ENCODE measurements at places on chromosomes 1 and 21.
A peak's percentile ranks its signal among the peaks of the same experiment; 100 is the strongest.

- no peak for DNase-seq
Measured at GRCh38 chr1:209455661-209456358, 127.7 kb upstream of the CAMK1G start.

DNA sequence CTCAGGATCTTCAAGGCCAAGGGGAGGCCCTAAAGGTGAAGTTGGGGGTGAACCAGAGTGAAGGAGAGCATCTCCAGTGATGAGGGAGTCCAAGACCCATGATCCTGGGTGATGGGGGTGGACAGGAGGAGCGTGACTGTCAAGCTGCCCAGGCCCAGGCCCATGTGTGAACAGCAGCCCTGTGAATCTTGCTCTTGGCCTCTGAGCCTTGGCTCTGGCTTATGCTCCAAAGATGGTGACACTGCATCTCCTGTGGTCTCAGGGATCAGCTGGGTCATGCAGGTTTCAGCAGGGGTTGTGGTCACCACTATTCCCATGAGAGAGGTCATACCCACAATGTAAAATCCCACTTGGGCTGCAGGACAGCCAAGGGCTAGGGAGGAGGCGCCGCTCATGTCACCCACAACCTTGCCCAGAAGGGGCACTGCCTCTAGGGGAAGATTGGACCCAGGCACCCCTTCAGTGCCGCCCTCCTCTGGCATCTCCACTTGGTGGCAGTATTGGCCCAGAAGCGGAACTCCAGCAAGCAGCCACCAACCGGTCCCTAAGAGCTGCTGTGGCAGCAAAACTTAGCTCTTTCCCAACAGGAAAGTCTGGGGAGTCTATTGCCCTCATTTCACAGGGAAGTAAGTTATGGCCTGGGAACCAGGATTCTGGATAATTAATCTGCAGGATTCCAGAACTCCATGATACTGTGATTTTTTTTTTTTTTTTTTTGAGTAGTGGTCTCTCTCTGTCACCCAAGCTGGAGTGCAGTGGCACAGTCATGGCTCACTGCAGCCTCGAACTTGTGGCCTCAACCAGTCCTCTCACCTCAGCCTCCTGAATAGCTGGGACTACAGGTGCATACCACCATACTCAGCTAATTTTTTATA is 7.5 kb upstream of the WNT3A start:
- DNase-seq: peak; percentile 88

DNA sequence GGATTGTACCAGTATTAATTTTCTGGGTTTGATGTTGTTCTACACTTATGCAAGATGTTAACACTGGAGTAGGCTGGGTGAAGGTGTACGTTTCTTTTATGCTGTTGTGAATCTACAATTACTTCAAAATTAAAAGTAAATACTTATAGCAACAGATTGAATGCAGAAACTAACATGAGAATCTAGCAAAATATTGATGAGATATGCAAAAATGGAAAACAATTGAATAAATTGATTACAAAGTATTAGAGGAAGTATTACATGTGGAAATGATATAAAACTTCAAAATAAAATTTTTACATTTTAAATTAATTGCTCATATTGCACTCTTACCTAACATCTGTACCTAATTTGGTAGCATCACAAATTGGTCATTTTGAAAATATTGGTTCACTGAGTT is 5.7 kb upstream of the SPRR3 start:
- no peak for DNase-seq

DNA sequence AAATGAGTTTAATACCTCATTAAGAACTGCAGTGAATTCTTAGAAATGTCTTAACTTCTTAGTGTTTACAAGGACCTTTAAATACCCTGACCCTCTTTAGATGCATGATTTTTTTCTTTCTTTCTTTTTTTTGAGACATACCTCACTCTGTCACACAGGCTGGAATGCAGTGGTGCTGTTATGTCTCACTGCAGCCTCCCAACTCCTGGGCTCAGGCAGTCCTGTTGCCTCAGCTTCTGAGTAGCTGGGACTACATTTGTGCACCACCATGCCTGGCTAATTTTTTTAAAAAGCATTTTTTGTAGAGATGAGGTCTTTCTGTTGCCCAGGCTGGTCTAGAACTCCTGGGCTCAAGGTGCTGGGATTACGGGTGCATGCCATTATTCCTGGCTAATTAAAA is 191.8 kb downstream of the RPS6KC1 start:
- DNase-seq: no peak

GRCh38 chr1:207996636-207997035 is 85.7 kb upstream of the CD34 start:
- no peak for DNase-seq

- no peak for DNase-seq
Measured at GRCh38 chr1:101178688-101179491, 57.9 kb upstream of the S1PR1 start.

- DNase-seq: no peak
Measured at GRCh38 chr1:20823845-20824244, 36.7 kb upstream of the HP1BP3 start.

GRCh38 chr1:75587692-75588091 is 23.2 kb downstream of the SLC44A5 start:
- no peak for DNase-seq

GRCh38 chr1:212104586-212105325 is 69.2 kb downstream of the DTL start:
- no peak for DNase-seq

DNA sequence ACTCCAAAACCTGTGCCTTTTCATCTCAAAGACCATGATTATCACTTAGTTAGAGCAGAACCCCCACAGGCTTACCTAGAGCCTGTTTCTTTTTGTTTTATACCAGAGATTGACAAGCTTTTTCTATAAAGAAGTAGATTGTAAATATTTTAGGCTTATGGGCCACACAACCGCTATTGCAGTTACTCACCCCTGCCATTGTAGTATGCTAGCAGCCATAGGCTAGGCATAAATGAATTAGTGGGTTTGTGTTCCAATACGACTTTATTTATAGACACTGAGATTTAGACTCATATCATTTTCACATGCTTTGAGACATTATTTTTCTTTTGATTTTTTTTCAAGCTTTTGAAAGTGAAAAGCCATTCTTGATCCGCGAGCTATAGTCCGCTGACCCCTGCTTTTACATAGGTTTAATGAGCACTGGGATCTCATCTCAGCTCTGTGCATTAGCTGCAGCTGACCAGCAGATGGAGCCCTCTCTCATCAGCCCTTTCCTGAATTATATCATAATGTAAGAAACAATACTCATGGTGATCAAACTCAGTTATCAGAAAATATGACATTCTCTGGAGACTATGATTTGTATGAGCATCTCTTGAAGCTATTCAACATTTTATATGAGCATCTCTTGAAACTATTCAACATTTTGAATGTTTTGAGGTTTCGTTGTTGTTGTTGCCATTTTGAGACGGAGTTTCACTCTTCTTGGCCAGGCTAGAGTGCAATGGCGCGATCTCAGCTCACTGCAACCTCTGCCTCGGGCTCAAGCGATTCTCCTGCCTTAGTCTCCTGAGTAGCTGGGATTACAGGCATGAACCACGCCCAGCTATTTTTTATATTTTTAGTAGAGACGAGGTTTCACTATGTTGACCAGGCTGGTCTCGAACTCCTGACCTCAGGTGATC is 111.9 kb upstream of the L1TD1 start:
- DNase-seq: no peak

DNA sequence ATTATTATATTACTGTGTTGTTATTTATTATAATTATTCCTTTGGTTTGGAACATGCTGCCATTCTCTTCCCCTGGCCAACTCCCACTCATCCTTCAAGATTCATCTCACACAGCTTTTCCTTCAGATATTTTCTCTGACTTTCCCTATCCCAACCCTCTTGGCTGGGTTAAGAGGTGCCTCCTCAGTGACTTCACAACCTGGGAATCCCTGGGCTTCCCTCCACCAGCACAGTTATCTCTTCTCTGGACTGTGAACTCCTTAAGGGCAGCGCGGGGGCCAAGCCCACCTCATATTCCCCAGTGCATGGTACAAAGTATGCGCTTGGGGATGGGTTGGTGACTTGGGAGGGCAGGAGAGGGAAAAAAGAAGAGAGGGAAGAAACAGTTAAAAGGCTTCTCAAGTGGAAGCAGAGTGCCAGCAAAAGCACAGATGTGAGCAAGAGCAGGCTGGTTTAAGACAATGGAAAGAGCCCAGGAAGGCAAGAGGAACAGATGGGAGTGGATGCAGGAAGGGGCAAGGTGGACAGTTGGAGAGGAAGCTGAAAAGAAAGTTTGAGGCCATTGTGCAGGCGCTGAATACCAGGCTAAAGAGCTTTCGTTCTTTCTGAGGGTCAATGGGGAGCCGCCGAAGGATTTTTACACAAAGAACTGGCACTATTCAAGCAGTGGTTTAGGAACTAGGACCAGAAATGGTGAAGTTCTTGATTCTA is 132.3 kb downstream of the BEND5 start:
- no peak for DNase-seq

GRCh38 chr1:162942916-162943559 is 82.1 kb upstream of the CCDC190 start:
- DNase-seq: no peak

GRCh38 chr1:205915354-205915990 is 27.8 kb downstream of the SLC26A9 start:
- peak; percentile 77 for DNase-seq

- no peak for DNase-seq
Measured at GRCh38 chr1:12338823-12339222, 109.0 kb downstream of the VPS13D start.

GRCh38 chr1:153963850-153964331 is 554 bp upstream of the SLC39A1 start:
- DNase-seq: no peak

DNA sequence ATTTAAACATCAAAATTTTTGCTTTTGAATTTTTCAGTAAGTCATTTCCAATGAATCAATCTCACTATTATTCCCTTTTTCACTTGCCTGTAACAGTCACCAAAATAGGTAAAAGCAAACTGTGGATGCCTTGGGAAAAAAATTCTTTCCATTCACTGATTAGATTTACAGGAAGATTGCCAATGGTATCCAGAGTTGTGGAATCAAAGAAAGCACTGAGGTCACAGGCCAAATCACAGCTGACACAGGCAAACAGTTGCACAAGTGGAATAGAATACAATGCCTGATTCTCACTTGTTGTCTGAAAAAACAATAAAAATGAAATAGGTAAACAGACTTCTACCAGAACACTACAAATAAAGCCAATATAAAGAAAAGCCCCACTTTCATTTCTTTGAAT is 48.4 kb downstream of the LTN1 start:
- DNase-seq: no peak

All from mesenteric fat pad (tissue), 1 donor.